ENCODE measurements at places on chromosomes 4 and X. TPM values are rescaled to one million over a fixed set of nuclear protein-coding genes. Genes with fewer than 3 reads are reported as not detected.

ARL9 gene
- total RNA-seq = 0.25 TPM

DNA sequence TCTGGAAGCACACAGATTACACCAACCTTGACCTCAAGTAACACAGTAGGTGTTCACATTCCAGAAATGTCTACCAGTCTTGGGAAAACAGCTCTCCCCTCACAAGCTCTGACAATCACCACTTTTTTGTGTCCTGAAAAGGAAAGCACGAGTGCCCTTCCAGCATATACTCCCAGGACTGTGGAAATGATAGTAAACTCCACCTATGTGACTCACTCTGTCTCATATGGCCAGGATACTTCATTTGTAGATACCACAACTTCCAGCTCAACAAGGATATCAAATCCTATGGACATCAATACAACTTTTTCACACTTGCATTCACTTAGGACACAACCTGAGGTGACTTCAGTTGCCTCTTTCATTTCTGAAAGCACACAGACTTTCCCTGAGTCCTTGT is 46.9 kb downstream of the ADGRG4 start:
- H3K36me3 ChIP-seq = no peaks in the 10 kb centered on the region
- DNase-seq = no peak
- H3K27ac ChIP-seq = no peak overlapping the region
- no peaks in the 10 kb centered on the region for H3K27me3 ChIP-seq

SGMS2 gene
- 5.5 TPM for total RNA-seq

DNA sequence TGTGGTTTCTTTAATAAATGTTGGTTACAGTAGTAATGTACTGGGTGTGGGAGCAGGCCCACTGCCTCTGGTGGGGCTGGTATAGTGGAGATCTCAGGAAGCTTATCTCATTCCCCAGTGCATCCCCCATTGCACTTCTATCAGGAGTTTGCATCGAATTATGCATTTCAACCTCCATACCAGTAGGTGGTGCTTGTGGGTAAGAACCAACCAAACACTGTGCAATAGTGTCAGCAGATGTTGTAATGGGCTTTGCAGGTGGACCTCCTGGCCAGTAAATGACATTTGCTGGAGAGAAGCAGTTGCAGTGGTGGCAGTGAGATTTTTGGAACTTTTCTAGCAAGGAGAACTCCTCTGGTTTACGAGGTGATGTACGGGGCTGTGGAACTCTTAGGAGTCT is 150.6 kb downstream of the POU3F4 start:
- no peak overlapping the region for H3K4me3 ChIP-seq
- no peak overlapping the region for H3K27ac ChIP-seq
- H3K4me1 ChIP-seq = no peaks in the 10 kb centered on the region
- H3K36me3 ChIP-seq = no peaks in the 10 kb centered on the region

- H3K4me3 ChIP-seq = no peak overlapping the region
- H3K4me1 ChIP-seq = no peaks in the 10 kb centered on the region
- H3K27me3 ChIP-seq = no peaks in the 10 kb centered on the region
- no peaks in the 10 kb centered on the region for H3K36me3 ChIP-seq
- DNase-seq = no peak
Measured at GRCh38 chr4:16464651-16465050, 238.4 kb upstream of the TAPT1 start.

- H3K27ac ChIP-seq = no peak overlapping the region
- no peak for DNase-seq
- no peak overlapping the region for H3K4me3 ChIP-seq
- peaks cover 16% of the 10 kb centered on the region for H3K4me1 ChIP-seq
- no peaks in the 10 kb centered on the region for H3K27me3 ChIP-seq
Measured at GRCh38 chr4:41158274-41158673, 56.1 kb downstream of the APBB2 start.

SLC49A3 gene
- 25.6 TPM for total RNA-seq

DNA sequence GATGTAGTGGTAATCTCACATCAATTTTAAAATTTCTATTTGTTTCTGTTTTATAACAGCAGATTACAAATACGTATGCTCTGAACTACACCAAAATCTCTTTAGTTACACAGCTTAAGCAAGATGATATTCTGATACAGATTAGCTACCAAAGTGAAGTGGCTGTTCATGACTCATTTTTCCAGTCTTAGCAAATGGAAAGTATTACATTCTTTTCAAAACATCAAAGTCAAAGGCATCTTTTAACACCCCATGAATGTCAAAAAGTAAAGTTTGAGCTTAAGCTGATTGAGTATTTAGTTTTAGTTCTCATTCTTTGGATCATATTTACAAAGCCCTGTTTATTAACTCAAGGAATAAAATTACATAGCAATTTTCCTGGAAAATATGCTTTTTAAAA is 6.6 kb upstream of the HPGDS start:
- H3K27ac ChIP-seq = no peak overlapping the region
- no peaks in the 10 kb centered on the region for H3K36me3 ChIP-seq
- DNase-seq = no peak
- H3K4me1 ChIP-seq = no peaks in the 10 kb centered on the region
- H3K4me3 ChIP-seq = no peak overlapping the region
- no peaks in the 10 kb centered on the region for H3K27me3 ChIP-seq

- H3K27ac ChIP-seq = no peak overlapping the region
- DNase-seq = no peak
- H3K4me1 ChIP-seq = peaks cover 8% of the 10 kb centered on the region
- no peaks in the 10 kb centered on the region for H3K36me3 ChIP-seq
Measured at GRCh38 chr4:19725130-19725529, 526.6 kb upstream of the SLIT2 start.

DNA sequence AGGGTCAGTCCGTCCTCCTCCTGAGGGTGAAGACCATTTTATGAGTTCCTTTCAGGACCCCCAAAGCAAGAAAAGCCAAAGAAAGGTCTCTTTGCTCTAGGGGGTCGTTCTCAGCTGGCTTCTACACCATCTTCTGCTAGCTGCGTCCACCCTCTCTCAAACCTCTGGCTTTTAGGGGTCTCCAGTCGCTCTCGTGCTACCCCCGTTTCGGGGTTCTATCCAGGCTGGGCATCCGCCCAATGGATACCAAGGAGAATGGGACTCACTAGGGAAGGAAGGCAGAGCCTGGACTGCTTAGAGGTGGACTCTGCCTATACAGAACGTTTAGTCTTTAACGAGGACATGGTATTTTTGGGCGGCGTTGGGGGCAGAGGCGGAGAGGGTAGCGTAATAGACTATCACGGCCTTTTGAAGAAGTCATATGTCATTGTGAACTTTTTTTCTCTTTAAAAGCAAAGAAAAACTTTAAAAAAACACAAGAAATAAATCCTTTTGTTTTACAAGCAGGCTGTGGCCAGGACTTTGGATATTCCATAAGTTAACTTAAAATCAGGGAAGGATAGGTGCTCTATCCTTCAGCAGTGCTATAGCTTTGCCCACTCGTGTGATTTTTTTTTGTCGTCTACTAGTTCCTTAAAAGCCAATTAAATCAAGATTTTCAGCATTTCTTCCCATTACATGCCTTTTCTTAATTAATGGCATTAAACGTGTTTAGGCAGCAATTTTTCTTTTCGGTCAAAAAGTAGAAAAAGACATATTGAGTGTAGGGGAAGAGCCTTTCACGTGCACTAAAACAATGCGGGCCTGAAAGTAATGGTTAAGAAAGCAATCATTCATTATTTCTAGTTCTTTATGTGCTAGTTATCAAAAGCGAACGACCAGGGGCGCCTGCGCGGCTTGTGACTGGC is 7.2 kb upstream of the PITX2 start:
- no peak overlapping the region for H3K4me3 ChIP-seq
- H3K27me3 ChIP-seq = peaks cover 23% of the 10 kb centered on the region
- no peak for DNase-seq
- no peaks in the 10 kb centered on the region for H3K36me3 ChIP-seq
- peaks cover 21% of the 10 kb centered on the region for H3K4me1 ChIP-seq

DNA sequence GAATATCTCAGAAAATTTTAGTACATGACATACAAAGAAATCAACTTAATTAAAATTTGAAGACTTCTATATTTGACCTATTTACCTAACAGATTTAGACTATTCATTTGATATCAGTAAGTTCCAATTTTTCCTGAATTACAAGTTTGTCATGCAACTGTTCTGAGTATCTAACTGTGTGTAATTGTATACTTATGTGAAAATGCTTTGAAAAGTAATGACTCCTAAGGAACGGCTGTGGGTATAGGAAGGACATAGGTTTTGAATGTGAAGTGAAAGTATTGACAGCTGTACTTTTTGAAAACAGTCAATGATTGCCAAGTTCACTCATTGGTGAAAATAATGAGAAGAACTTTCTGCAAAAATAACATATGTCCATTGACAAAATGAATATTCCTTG is 2.9 kb downstream of the GRIA2 start:
- no peaks in the 10 kb centered on the region for H3K4me1 ChIP-seq
- no peak overlapping the region for H3K27ac ChIP-seq
- no peaks in the 10 kb centered on the region for H3K36me3 ChIP-seq

- H3K4me1 ChIP-seq = no peaks in the 10 kb centered on the region
- H3K36me3 ChIP-seq = no peaks in the 10 kb centered on the region
- H3K27me3 ChIP-seq = no peaks in the 10 kb centered on the region
- no peak for DNase-seq
Measured at GRCh38 chr4:93960450-93960849, 131.9 kb downstream of the ATOH1 start.

MND1 gene
- total RNA-seq = 2.7 TPM
